ENCODE measurements at places on chromosomes 4 and X.

DNA sequence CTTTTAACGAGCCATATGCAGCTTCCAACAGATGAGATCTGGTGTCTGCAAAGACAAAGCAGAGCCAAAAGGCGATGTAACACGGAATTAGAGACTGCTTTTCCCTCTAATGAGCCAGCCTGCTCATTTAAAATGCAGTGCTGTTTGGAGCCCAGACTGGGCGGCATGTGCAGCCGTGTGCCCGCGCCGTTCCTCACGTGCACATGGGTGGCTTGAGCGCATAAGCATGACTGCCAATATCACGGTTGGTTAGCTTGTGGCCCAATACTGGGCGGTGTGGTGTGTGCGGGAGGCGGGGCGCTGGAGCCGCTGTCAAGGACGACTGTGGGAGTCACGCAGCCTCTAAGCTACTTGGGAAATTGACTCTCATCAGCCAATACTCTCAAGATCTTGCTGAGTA lies 87.0 kb upstream of the SCOC start:
- no peak for DNase-seq

DNA sequence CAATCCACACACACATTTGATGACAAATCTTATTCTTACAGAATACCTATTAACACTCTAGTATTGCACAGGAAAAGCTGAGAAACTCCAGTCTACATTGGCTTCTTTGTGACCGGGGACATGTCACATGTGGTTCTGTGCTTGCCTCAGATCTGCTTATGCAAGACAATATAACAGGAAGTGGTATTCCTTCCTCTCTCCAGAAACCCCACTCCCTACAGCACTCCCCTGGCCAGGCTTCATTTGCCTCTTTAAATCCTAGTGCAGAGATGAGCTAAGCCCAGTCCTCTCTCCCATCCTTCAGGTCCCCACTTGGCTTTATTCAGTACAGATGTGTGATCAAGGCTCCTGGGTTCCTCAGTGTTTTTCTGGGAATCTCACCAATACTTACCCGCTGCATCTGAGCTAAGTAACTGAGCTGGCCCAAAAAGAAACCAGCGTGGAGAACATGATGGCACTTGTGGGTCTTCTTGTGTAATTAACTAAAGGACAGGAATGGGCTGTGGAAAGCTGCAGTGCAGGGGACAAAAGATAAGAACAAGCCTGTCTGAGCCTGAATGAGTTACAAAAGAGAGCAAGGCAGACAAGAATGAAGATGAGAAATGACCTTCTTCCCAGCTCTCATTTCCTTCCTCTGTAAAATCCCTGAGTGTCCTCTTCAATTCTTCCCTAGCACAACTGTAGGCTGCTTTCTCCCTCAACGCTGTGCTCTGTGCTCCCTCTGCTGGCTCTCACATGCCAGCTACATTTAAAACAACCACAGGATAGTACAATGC lies 105.6 kb downstream of the HNRNPD start:
- no peak for DNase-seq

DNA sequence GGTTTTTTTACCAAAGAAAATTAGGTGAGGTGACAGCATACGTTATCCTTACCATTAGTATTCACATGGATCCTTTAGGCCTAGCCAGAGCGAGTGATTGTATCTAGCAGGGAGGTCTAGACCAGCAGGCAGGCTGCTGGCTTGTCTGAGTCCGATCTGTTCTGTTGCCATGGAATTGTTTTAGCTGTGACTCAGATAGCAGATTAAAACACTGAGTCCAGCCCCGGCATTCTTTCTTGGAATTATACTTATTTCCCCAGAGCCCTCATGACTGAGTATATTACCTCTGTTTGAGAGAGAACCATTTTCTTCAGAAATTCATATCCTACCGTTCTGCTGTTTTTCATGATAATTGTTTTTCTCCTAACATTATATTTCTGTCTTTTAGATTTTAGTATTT lies 37.4 kb downstream of the OCRL start:
- no peak for DNase-seq

- DNase-seq = no peak
These were observed 231.5 kb upstream of the AGTR2 start for GRCh38 chrX:115939070-115939469.

GRCh38 chrX:49292400-49293362 lies 10.8 kb upstream of the GAGE10 start:
- DNase-seq = no peak

DNA sequence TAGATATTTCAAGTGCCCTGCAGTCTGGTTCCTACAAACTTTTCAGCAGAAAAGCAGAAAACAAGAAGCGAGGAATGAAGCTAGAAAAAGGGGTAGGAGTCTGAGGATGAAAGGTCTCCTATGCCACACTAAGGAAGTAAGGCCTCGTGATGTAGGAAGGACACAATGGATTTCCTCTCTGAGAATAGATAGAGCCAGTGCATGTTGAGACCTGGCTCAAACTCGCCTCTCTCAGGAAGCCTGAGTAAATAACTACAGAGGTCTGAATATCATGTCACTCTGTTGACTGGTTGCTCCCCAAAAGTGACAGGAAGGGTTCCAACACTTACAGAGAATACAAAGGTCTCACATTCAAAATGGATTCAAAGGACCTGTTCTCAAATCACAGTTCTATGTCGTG lies 93.3 kb downstream of the GRIA3 start:
- DNase-seq = no peak

DNA sequence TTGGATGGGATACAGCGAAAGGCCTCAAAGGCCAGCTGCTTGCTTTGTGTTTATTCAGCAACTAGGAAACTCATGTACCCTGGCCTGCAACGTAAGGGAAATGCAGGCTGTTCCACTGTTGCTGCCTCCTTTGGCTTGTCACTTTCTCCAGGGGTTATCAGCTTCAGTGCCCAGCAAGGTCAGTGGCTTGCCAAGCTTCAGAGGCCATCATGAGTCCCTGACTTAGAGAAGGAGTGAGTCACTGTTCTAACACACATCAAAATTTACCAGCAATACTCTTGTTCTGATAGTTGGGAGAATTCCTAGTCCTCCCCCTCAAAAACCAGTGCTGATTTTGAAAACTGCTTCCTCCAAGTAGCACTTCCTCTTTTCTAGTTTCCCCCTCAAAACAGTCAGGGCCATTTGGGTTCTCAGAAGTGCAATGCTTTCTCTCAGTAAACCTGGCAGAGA lies 250.8 kb downstream of the ARHGAP24 start:
- DNase-seq = no peak

GRCh38 chr4:52244848-52245247 lies 193.7 kb downstream of the SPATA18 start:
- DNase-seq = no peak

DNA sequence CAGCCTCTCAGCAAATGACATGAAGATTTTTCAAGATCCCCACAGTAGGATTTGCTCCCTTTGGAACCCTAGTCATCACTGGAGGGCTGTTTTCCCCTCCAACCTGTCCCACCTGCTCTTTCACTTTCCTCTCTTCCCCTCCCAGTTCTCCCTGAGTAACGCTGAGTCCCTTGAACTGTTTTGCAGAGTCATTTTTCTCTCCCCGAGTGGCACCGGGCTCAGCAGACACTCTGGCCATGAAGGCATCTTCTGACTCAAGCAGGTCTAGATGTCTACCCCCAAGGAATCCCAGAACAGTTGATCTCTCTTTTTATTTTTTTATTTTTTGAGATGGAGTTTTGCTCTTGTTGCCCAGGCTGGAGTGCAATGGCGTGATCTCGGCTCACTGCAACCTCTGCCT lies 52.2 kb downstream of the HTRA3 start:
- no peak for DNase-seq

- no peak for DNase-seq
These were observed 45.9 kb upstream of the GPRIN3 start for GRCh38 chr4:89353514-89353913.

- DNase-seq = no peak
These were observed 38.4 kb downstream of the METAP1 start for GRCh38 chr4:99033956-99034355.

DNA sequence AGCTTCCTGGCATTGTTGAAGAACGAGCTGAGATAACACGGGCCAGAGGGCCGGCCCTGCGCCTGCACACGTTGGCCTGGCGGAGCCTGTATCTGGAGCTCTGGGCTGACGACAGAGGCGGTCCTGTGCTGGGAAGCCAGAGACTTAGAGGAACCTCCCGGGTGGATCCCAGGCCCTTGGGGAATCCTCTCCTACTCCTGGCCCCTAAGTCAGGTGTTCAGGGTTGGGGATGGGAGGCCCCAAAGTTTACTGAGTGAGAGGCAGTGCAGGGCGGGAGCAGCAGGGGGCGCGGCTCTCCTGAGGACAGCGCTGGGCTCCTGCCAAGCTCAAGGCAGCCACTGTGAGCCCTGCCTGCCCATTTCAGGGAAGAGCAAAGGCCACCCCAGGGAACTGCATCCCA lies 2.5 kb upstream of the HTRA3 start:
- DNase-seq = no peak

DNA sequence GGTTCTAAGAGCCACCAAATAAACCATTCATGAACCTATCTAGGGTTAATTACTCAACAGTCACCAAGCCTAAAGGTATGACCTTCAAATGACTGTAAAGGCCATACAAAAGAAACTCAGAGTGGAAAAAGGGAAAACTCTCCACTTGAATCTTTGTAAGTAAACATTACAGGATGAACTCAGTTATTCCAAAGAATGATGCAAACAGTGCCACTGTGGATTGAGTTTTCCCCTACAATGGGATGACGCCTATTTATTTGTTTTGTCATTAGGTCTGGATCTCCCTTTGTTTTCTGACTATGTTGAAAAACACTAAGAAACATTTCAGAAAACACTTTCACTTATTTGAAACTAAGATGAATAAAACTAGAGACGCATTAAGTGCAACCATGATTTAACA lies 12.7 kb downstream of the NUDT6 start:
- DNase-seq = no peak

GRCh38 chr4:106034751-106035150 lies 139.5 kb downstream of the NPNT start:
- DNase-seq = no peak

DNA sequence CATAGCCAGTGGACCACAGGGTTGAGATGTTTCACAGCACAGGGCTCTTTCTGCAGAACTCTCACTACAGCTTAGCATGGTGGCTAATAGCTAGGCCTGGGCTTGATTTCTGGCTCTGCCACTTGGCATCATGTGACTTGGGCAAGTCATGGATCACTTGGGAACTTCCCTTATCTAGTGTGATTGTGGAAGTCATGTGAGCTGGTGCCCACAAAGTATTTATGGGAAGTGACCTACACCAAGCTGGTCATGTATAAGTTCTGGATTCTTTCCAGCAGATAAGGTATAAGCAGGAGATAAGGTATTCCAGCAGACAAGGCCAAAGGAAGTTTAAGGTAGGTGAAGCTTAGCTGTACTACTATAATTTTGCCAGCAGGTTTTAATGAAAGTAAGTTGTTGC lies 61.0 kb downstream of the REELD1 start:
- no peak for DNase-seq

DNA sequence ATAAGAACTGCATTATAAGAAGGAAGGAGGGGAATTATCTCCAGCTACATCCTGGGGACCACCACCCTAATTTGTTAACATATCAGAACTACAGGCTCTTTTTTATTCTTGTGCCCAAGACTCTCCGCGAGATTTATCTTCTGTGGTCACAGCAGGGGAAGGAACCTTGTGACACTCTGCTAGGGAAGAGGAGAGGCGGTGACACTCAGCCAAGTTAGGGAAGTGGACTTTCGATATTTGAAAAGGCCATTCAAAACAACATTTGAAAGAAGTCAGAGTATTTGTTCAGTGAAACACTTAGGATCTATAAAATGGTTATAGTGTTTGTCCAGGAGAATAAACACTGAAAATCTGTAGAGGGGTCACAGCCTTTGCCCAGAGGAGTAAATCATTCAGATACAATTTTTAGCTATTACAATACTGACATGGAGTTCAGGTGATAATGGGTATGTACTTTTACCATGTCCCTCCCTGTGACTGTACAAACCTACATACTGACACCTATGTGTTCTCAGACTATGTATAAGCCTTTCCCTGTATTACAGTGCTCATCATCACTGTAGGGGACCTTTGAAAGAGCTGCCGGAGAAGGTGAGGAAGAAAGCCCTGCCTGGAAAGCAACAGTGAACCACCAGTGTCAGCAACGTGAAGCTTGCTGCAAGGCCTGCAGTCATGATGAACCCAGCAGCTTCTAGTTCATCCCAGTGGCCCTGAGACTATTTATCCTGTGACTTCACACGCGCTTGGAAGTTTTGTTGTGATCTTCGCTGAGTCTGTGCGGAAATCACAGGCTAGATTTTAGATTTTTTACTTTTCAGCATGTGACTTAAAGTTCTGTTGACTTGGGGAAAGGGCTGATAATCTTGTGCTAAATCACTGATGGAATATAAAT lies 8.5 kb upstream of the PTTG2 start:
- DNase-seq = no peak

GRCh38 chrX:97039363-97040029 lies 155.8 kb downstream of the RPA4 start:
- DNase-seq = no peak

- DNase-seq = no peak
These were observed 19.1 kb upstream of the DDX3X start for GRCh38 chrX:41314881-41315280.

DNA sequence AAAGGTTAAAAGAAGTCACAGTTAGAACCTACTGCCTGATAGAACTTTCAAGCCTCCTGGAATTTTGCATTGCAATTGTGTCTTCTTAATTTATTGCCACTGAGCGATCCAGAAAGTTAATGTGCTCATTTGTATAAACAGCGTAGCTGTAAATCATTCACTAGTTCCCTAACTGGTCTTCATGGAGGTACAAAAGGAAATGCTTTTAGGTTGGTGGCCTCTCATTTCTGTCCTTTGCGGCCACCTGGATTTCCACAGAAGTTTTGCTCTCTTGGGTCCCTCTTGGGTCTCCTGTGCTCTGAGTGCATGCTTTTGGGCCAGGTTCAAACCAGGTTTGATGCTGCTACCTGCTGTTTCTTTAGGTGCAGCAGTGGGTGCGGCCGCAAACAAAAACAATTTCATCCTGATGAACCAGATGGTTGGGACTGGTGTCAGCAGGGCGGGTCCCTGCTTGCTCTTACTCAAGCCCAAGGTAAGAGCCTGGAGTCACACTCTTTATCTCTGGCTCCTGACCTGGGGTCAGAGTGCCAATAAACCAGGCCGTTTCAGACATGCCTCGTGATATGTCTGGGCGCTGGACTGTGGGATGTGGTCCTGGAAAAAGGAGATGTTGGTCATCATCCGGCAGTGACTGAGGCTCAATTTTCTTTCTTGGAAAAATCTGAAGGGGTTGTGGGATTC lies 270.1 kb downstream of the PTTG2 start:
- DNase-seq = no peak

- no peak for DNase-seq
These were observed 39.0 kb downstream of the GUCY1A1 start for GRCh38 chr4:155705664-155706063.

GRCh38 chr4:41989994-41990364 lies 351 bp upstream of the SLC30A9 start:
- no peak for DNase-seq

GRCh38 chr4:102612824-102613366 lies 111.7 kb downstream of the NFKB1 start:
- DNase-seq = peak; percentile 43

DNA sequence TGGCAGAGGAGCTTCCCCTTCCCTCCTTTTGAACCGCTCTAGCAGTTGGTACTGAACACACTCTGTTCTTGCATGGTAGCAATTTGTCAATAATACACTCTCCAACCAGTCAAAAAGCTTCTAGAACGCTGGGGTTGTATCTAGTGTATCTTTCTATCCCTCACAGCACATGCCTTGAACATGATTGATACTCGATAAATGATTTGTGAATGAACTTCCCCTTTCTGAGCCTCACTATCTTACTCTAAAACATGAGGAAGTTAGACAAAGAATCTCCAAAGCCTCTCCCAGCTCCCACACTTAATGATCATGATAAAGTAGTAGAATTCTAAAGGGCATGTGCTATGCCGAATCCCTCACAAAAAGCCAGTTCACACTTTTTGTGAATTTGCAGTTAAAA lies 64.4 kb downstream of the DLG3 start:
- no peak for DNase-seq

- DNase-seq = no peak
These were observed 670.3 kb downstream of the KCTD8 start for GRCh38 chr4:43778187-43778915.
